Uterus (tissue), 4 donors: ENCODE measurements at places on chromosomes 13 and 19. TPM values are rescaled to one million over a fixed set of nuclear protein-coding genes. Genes with fewer than 3 reads are reported as not detected.

DNA sequence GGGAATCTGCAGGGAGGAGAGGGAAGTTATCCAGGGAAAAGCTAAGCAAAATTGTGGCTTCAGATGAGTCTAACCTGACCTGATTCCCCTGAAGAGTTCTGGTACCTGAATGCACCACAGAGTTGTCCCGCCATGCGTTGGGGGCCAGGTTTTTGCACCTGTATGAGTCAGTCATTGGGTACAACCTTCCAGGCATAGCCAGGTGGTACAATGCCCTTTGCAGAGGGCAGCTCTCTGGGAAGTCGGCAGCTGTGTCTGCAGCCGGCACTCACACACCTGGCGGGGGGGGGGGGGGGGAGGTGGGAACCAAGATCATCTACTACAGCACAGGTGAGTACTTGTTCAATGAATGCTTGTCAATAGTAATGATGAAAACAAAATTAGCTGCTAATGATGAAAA, 52.5 kb upstream of the GTF3A start:
- no peak for DNase-seq

DNA sequence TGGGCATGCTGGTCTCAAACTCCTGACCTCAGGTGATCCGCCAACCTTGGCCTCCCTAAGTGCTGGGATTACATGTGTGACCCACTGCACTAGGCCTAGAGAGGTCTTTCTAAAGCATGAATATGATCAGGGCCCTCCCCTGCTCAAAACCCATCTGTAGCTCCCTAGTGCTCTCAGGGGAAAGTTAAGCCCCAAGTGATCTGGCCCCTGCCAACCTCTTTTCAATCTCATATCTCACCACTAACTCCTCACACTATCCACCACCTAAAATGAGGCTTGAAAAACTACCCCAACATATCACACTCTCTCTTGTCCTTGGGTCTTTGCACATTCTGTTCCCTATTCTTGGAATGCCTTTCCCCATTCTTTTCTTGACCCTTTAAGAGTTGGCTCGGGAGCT, 2.0 kb upstream of the DMWD start:
- no peak for DNase-seq

DNA sequence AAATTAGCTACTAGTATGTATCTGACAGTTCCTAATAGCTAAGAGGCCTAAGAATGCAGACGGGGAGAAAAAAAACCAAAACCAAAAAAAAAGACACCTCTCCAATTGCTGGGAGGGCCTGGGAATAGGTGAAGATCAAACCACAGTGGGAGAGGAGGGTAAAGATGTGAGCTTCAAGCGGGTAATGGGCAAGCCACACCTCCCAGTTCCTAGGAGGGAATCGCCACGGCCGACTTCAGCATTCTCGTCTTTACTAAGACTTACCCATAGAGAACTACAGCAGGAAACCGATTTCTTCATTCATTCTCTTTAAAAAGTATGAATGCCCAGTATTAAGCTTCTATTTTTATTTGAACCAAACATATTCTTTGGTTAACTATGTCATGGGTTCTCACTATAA, 5.6 kb upstream of the EEF1AKMT1 start:
- DNase-seq = no peak

DNA sequence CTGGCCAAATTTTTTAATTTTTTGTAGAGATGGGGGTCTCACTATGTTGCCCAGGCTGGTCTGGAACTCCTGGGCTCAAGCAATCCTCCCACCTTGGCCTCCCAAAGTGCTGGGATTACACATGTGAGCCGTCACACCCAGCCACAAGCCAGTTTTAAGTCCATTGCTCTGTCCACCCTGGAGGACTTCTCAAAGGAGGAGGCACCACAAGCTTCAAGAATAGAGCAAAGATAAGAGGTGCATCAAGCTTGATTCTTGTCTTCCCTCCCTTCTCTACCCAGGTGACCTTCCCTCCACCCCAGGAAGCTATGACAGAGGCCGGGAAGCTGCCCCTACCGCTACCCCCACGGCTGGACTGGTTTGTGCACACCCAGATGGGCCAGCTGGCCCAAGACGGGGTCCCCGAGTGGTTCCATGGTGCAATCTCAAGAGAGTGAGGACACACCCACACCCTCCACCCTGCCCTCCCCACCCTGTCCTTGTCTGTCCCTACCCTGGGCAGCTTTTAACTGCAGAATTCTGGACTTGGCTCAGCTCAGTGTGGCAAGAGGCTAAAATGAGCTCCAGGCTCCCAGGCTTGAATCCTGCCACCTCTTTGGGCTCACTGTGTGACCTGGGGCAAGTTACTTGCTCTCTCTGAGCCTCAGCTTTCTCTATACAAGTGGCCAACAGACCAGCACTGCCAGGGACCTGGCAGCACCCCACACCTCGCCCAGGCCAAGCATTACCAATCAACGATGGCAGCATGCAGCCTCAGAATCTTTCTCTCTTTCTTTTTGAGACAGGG, 5.2 kb downstream of the HSH2D start:
- DNase-seq = no peak

GRCh38 chr19:2488942-2489731, 13.2 kb downstream of the GADD45B start:
- DNase-seq = no peak

GRCh38 chr13:76023652-76024051, 387.5 kb downstream of the LMO7 start:
- no peak for DNase-seq

GRCh38 chr13:51647067-51647466, 62.8 kb downstream of the WDFY2 start:
- no peak for DNase-seq

DNA sequence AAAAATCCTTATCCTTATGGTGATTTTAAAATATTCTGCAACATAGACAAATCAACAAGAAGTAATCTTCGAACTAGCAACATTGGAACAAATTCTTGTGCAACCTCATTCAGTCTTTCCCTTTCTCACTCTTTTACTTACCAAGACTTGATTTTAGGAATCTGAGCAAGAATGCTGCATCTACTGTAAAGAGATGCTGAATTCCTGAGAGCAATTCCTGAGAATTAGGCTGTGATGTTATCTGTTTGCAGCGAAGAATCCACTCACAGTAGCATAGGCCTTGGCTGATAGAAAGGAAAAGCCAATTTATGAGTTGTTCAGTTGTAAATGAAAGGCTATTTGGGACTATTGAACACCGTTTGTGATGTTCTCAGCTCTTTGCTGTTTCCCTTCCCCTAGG, 144.3 kb downstream of the CRYL1 start:
- DNase-seq = no peak

DNA sequence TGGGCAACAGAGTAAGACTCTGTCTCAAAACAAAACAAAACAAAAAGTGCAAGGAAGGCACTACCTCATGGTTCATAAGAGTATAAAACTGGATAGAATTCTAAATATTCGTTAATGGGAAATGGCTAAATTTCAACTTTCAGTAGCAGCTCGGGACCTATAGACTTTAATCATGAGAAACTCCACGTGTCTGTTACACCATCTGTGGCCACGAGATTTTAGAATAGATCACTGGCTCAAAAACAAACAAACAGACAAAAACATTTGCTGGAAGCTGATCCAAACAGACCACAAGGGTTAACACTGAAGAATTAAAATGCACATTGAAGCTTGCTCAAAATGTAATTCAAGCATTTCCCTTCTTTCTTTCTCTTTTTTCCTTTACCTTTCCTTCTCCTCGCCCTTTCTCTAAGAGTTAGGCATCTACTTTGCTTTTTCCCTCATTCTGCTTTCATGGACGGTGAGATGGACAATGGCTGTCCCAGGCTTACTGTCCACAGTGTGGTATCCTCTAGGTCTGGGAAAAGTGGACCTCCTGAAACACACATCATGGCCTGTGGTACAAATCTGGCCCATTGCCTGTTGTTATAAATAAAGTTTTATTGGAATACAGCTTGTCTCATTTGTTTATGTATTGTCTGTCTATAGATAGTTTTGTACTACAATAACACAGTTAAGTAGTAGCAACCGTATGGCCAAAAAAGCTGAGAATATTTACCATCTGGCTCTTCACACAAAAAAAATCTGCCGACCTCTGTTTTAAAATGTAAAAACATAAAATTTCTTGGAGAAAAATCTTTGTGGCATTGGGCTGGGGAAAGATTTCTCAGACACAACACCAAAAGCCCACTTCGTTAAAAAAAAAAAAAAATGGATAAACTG, 10.3 kb downstream of the ELAVL1 start:
- no peak for DNase-seq

DNA sequence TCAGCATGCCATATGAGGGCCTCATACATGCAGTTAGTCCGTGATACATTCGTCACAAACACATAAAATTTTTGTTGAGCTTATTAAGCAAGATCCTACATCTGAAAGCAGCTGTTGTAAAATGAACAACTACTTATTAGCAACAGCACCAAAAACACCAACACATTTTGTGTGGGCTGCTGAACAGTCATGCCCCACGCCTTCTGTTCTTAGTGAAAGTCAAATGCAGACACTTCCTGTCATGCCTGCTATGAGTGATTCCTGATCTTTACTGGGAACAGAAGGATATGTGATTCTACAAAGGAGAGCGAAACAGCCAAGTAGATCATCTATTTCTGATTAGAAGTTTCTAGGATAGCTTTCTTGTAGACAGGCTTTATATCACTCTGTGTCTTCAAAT, 4.2 kb upstream of the B3GLCT start:
- no peak for DNase-seq

DNA sequence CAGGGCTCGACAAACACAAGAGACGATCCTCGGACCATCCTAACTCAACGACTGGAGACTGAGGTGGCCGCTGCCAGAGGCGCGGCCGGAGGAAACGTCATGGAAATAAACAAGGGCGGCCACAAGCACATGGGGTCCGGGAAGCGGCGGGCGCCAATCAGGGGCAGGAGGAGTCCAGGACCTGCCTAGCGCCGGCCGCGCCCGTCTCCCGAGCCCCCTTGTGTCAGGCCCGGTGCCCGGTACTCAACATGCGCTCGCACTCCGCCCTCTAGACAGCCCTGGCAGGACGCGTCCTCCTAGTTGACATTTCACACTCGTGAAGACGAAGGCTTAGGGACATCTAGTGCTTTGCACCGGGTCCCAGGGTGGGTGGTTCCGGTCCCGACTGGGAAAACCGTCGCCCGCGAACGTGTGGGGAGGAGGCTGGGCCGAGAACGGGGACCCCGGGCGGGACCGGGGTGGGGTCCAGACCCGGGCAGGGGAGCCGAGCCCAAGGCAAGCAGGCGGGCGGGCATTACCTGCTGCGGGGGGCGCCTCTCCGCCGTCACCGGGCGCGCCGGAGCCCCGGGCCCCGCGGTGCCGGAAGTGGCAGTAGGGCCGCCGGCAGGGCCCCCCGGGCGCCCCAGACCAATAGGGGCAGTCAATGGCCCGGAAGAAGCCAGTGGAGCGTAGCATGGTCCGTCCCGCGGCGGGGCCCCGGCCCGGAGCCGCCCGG, 442 bp downstream of the REXO1 start:
- DNase-seq = no peak

GRCh38 chr13:69496981-69497380, 610.6 kb upstream of the ATXN8OS start:
- DNase-seq = no peak

DNA sequence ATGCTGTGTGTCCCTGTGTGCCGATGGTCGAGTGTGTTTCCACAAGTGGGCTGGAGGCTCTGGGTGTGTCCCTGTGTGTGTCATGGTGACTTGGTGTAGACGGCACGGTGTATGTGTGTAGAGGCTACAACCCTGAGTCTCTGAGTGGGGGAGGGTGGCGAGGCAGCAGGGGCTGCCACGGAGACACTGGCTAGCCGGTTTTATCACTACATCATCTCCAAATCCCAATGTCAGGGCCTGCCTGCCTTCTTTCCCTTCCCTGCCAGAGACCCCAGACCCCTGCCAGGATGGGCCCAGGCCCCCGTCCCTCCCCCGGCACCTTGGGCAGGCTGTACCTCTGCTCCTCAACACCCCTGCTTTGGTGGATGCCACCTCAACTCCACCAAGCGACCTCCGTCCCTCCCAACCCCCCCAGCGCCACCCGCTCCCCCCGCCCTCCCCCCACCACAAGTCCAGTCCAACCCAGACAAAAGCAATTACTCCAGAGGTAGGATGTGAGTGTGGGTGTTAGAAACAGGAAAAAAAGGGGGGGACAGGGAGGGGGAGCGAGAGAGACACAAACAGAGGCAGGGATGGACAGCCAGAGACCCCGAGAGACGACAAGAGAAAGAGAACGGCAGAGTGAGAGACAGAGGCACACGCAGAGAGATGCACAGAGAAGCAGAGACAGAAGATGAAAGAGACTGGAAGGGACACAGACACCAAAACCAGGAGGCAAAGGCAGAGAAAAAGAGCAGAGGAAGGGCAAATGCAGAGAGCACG, 21.6 kb upstream of the POU2F2 start:
- DNase-seq = no peak

DNA sequence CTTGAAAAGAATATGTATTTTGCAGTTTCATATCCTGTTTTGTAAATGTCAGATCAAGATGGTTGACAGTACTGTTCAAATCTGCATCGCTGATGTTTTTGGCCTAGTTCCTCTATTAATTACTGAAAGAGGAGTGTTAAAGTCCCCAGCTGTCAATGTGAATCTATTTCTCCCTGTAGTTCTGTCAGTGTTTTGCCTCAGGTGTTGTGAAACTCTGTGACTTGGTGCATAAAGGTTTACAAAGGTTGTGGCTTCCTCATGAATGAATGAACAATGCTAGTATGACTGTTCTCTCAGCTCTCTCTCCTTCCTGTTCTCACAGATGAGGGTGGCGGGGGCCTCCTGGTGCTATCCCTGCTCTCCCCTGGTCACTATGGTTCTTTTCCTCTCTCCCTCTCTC, 142.4 kb downstream of the MYCBP2 start:
- no peak for DNase-seq

GRCh38 chr19:13012690-13013608, 17.7 kb downstream of the NFIX start:
- peak; percentile 88 for DNase-seq

DNA sequence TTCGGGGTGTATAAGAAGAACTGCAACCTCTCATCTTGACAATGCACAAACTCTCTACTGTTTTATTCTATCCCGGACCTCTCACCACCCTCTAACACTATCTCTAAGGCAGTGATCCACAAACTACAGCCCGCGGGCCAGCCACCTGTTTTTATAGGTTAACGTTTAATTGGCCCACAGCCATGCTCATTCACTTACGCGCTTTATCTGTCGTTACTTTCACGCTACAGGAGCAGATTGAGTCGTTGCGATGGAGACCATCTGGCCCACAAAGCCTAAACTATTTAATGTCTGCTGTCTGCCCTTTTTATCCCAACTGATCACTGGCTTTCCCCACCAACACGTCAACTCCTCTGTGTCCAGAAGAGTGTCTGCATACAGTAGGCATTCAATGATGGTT, 158.9 kb downstream of the CACNA1A start:
- DNase-seq = no peak

- no peak for DNase-seq
These were observed 33.3 kb upstream of the MICU2 start for GRCh38 chr13:21637296-21637695.

GRCh38 chr13:83088858-83089257, 793.4 kb downstream of the SLITRK1 start:
- no peak for DNase-seq

The CEACAM20 gene
- not detected for total RNA-seq

The FCGBP gene
- 10.7 TPM for total RNA-seq

The LRRC4B gene
- 22.3 TPM for total RNA-seq

The ZNF665 gene
- total RNA-seq = 0.77 TPM

The CCDC70 gene
- not detected for total RNA-seq

The ZNF541 gene
- 0.90 TPM for total RNA-seq

The PLPPR3 gene
- not detected for total RNA-seq

The SERP2 gene
- 12.6 TPM for total RNA-seq

The IGSF23 gene
- total RNA-seq = not detected

The TMEM150B gene
- total RNA-seq = 2.6 TPM

The CDX2 gene
- not detected for total RNA-seq
